ENCODE measurements at places on chromosomes 2 and 18.

DNA sequence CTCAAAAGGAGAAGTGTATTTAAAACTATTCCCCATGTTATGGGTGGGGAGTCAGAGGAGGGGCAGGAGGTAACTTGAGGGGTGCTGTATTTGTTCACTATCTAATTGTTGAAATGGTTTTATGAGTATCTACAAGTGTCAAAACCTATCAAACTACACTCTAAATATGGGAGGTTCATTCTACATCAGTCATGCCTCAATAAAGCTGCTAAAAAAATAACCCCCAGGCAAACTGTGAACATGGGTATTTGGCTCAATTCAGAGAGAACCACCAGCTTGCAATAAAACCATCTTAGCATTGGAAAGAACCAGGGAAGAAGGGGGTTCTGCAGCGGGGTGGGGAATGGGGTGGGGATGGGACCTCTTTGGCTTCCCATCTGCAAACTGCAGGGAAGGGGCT is 176.0 kb upstream of the SMAD2 start:
- no peak for DNase-seq

DNA sequence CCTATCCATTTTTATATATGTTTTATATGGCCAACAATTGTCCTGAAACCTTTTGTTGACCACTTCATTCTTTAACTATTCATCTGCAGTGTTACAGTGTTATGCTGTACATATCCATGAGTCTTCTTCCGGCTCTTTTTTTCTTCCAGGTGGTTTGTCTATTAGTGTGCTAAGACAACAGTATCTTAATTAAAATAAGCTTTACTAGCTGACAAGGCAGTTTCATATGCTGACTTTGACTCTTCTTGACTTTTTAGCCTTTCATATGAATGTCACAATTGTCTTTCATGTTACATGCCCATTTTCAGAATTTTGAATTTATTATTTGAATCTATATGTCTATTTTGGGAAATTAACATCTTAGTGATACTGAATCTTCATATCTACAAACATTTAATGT is 1249.0 kb downstream of the DPP10 start:
- no peak for DNase-seq

DNA sequence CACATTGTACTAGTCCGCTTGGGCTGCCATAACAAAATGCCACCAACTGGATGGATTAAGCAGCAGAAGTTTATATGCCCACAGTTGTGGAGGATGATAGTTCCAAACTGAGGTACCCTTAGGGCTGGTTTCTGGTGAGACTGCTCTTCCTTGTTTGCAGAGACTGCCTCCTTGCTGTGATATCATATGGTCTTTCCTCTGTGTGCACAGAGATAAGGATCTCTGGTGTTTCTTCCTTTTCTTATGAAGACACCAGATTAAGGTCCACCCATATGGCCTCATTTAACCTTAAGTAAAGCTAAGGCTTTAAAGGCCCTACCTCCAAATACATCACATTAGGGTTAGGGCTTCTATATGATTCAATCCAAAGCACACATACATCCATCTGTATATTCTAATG is 738.2 kb upstream of the GCFC2 start:
- DNase-seq: no peak

- DNase-seq: no peak
These were observed 183.6 kb downstream of the THADA start for GRCh38 chr2:43412114-43412753.

GRCh38 chr2:174606336-174606735 is 8.7 kb upstream of the WIPF1 start:
- no peak for DNase-seq

- DNase-seq: no peak
These were observed 2.1 kb upstream of the CHCHD5 start for GRCh38 chr2:112582314-112582746.

DNA sequence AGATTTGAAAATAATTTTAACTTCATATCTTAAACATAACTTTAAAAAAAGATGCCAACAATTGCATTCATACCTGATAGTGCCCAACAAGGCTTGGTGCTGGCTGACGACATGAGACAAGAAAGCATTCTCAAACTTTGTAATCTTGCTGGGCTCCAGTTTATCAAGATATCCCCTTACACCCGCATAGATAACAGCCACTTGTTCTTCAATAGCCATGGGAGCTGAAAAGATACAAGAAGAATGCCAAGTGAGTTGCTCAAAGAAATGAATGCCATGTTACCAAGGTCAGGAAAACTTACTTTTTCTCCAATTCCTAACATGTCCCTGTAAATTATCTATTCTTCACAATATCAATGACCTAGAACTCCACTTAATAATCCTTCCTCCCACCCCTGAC is 12.4 kb upstream of the PSTPIP2 start:
- DNase-seq: no peak

DNA sequence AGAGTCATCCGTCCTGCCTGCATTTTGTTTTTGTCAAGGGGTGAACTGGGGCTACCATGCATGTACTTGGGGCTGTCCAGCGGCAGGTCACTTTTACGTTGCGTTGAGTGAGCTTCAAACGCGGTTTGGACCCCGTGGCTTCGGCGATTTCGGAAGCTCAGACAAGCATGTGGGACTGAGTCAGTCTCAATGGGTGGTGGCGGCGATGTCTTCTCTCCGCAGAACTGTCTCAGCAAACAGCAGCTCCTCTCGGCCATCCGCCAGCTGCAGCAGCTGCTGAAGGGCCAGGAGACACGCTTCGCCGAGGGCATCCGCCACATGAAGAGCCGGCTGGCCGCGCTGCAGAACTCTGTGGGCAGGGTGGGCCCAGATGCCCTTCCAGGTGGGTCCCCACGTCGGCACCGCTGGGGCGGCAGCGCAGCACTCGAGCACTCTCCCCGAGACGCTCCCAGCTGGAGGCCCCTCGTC is 21.3 kb downstream of the FBLN7 start:
- peak; percentile 77 for DNase-seq

DNA sequence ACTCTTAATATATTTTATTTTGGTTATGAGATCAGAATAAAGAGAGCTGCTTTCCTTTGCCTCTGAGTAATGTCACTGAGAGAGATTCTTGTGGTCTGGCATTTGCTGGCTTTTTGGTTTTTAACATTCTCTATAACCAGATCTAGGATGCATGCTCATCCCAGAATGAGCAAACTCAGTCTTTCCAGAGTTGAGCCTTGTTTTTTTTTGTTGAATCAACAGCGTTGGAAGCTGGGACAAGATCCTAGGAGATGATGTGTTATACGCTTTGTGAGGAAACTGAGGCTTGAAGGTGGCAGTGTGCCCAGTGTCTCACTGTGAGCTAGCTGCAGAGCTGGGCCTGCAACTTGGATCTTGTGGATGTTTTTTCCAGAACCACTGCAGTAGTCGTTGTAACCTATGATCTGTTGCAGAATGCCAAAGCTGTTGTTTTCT is 19.5 kb downstream of the MYO1B start:
- no peak for DNase-seq

DNA sequence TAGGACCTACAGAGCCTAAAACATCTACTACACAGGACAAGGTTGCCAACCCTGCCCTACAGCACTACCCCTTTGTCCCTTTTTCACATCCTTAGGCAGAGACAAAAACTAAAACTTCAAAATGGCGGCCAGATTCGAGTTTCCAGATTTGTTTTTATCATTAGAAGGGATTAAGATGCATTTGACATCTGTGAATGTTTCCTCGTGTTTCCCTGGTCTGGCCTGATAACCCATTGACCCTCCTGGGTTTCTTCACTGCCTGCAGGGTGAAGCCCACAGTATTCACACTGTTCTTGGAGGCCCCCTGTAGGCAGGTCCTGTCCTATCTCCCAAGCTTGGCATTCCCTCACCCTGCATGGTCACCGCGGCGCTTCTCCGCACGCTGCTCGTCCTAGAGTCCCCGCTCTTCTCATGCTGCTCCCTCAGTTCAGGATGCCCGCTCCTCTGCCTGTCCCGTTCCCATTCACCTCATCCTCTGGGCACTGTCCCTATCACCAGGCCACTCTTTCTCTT is 67.6 kb downstream of the TPGS2 start:
- no peak for DNase-seq

- DNase-seq: no peak
These were observed 19.3 kb downstream of the GEMIN6 start for GRCh38 chr2:38797250-38797676.

GRCh38 chr2:44964752-44965236 is 23.3 kb downstream of the SIX3 start:
- DNase-seq: no peak

GRCh38 chr2:215418064-215418963 is 17.6 kb downstream of the FN1 start:
- DNase-seq: no peak

DNA sequence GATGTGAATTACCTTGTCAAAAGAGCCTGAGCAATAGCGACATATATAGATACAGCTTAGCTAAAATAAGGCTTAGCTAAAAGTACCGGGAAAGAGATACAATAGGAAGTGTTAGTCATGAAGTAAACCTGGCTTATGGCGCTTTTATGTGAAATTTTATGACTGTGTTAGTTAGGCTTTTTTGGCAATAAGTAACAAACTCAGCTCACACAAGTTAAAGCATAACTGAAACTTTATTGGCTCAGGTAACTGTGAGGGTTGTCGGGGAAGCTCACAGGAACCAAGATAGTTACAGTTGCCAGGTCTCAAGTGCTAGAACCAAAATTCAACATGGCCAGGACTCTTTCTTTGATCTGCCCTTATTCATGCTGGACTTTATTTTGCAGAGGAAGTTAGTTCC is 925.0 kb upstream of the GYPC start:
- no peak for DNase-seq

- no peak for DNase-seq
These were observed 101.7 kb upstream of the NOSTRIN start for GRCh38 chr2:168700615-168701245.

DNA sequence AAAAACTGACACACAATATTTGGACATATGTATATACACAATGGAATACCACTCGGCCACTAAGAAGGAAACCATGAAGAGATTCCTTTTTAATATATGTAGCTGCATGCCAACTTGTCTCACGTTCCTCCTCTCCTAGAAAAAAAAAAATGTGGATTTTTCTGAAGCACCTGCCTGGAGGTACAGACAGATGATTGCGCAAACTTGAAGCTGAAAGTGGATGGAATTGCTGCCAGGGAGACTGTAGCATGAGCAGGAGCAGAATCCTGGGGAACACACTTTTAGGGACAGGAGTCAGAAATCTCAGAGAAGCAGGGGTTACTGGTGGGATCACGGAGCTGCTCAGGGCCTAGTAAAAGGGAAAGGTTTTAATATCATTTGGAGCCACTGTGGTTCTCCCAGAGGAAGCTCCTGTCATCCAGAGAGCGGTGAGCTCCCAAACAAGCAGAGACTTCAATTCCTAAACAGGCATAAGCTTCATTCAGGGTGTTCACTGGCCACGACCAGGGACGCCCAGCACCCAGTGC is 640 bp upstream of the SPR start:
- DNase-seq: no peak

- DNase-seq: no peak
These were observed 676.1 kb upstream of the CELF4 start for GRCh38 chr18:38241736-38242135.

DNA sequence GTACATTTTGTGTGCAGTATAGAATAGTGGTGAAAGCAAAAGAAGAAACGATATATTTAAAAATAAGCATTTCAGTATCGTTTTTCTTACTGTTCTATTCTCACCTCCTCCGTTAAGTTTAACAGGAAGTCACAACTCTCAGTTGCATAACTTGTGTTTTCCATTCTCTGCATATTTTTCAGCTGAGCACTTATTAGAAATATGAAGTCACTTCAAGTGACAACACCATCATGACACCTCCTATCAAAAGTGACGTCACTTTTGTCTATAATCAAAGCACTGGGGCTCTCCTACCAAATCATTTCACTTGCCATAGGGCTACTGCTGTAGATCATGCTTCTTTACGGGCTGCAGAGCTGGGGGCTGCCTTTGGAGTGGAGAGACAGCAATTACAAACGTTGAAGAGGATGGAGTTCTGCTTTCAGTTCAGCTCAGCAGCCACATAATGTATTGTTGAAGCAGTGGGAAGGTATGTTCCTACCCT is 36.3 kb downstream of the STAT4 start:
- peak; percentile 48 for DNase-seq

GRCh38 chr2:190718652-190719526 is 70.0 kb downstream of the NAB1 start:
- DNase-seq: peak; percentile 63

DNA sequence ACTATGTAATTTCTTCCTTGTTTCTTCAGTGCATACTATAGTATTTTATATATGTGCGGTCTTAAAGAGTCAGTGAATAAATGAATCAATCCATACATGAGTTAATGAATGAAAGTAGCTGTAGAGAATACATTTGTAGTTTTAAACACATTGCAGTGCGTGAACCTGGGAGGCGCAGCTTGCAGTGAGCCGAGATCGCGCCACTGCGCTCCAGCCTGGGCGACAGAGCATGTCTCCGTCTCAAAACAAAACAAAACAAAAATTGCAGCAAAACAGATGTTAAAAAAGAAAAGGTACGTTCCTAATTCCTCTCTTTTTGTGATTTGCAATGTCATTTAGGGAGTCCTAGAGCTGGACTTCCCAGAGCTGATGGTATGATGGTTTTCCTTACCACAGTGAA is 1144.8 kb upstream of the FANCL start:
- no peak for DNase-seq

GRCh38 chr2:60964651-60965498 is 52.6 kb upstream of the PEX13 start:
- no peak for DNase-seq

- no peak for DNase-seq
These were observed 1.7 kb downstream of the CYP20A1 start for GRCh38 chr2:203240491-203240890.

DNA sequence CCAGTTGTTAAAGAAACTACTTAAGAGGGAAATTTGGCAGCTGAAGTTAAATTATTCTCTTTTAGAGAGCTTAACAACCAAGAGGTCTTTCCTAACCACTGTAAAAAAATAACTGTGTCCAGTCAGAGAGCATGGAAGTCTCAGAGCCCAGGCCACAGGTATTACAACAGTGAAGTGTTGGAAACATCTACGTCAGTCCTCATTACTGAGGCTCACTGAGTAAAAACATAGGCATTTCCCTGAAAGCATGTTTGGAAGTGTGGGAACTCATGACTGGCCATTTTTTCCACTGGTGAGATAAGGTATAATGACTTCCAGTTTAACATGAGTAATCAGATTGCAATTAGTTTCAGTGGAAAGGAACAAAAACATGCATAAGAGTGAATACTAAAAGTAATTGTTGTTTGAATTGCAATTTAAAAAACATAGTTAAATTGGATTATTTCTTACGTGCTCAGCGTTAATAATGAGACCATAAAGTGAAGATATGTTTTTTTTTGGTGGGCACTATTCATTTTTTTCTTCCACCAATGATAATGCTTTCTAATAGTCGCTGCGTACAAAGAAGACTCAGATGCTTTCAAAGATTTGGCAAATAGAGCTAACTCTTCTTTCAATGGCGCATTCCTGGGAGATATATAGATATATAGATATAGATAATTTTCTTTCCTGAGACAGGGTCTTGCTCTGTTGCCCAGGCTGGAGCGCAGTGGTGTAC is 60.8 kb downstream of the EFEMP1 start:
- DNase-seq: no peak

DNA sequence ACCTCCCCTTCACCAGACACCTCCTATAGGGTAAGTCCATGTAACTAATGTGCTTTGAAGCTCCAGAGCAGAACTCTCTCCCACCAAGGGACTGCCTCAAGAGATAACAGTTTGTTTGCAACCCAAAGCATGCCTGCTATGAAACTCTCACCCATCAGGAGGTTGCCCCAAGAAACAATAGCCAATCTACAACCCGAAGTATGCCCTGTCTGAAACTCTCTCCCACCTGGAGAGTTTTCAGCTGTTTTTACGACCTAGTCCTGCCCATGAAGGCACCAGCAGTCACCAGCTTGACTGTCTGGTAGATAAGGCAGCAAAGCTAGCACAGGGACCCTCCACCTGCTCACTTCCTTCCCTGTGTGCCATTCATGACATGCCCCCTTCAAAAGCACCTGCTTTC is 533.9 kb upstream of the CRIM1 start:
- DNase-seq: no peak

Measured in GM13976 (cell line).